Caco-2 (cell line): ENCODE measurements at places on chromosomes 11 and 22.

DNA sequence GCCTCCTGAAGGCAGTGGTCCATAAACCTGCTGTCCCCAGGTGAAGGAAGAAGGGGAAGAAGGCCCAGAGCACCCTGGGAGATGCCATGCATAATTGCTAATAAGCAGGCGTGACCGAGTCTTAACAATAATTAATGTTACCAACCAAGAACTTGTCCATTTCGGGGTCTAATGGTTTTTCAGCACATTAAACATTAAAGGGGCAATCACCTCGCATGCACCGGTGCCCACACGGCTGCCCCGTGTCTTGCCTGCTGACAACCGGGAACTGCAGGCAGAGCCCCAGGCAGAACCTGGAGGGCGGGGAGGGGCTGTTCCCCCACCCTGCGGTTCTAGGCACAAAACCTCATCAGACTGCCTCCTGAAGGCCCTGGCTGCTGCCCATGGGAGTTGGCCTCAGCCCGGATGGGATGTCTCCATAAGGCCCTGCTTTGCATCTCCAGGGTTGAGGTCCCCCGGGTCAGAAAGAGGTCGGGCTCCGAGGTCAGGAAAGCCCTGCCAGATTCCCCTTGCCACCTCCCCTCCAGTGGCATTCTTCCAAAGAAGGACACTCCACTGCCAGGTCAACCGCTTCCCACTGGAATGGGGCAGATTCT is 169.0 kb downstream of the BUD13 start:
- DNase-seq: no peak

GRCh38 chr11:95736355-95736754 is 53.2 kb downstream of the FAM76B start:
- DNase-seq: no peak

DNA sequence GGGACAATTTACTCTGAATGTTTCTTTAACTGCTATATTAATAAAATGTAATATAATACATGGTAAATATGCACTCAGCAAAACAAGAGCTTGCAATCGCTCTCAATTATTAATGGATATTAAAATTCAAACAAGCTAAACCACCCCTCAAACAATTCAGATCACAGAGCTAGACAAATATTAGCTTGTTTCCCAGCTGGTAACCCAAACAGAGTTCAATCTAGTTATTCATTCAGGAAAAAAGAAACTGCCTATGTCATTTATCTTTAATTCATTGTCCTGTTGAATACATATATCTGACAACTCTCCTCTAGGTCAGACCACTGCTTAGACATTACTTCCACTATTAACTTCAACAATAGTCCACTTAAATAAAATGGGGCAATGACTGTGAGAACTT is 78.7 kb downstream of the SERGEF start:
- DNase-seq: no peak

DNA sequence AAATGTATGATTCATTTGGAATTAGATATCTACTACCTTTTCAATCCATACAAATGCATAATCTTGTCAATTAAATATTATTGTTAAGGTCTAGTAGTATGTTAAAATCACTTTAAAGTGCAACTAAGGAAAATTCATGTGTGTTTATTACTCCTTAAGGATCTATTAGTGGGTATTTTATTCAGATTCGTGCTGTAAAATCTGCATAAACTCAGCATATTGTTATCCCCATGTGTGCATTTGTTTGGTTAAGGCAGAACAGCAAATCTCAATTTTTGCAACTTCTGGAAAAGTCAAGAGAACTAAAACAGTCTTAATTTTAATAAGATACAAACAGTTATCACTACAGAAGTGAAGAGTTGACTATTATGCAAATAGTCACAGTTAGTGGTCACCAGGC is 234.5 kb downstream of the SOX6 start:
- DNase-seq: no peak

DNA sequence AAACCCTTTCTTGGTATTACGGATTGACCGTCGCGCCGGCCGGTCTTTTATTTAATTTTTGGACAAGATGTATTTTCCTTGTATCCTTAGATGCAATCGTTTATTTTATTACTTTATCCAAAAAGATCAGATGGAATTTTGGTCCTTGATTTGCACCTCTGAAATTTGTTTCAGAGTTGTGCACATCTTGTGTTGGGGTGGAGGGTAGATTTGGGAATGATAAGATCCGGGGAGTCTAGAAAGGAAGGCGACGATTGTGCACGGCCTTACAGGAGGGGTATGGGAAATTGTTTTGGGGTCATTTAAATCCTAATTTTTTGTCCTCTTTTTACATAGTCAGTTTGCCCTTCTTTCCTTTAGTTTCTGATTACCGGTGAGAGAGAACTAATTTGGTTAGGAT is 1.4 kb downstream of the KDM2A start:
- DNase-seq: no peak

GRCh38 chr11:134905928-134906327 is 493.9 kb upstream of the B3GAT1 start:
- no peak for DNase-seq

DNA sequence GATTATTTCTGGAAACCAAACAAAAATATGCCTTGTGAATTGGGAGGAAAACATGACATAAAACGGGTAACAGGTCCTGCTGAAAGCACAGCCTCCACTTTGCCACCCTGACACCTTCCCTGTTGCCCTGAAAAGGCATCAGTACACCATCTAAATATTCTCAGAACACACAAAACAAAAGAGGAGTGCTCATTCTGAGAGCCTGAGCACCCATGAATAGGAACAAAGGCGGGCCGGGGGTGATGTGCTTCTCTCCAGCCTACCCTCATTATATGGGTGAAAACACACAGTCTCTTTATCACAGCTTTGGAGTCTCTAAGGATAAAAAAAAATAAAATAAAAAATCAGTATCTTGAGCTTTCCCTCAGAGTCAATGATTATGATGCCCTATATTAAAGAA is 19.7 kb downstream of the SCUBE2 start:
- no peak for DNase-seq

DNA sequence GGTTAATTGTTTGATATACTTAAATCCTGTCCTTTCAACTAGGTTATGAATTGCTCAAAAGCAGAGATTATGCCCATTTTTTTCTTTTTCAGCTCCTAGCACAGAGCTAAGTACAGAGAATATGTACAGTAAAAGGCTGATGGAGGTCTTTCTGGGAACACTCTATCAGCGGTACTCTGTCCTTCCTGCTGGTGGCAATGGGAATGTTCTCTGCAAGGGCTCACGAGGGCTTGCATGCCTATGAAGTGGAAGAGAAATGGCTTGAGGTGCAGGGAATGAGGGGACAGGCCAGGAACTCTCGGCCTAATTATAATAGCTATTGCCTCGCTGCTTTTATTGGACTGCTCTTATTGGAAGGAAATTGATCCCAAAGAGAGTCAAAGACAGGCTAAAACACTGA is 83.7 kb upstream of the RAB1B start:
- no peak for DNase-seq

- no peak for DNase-seq
Measured at GRCh38 chr22:38774496-38775166, 18.8 kb upstream of the SUN2 start.

DNA sequence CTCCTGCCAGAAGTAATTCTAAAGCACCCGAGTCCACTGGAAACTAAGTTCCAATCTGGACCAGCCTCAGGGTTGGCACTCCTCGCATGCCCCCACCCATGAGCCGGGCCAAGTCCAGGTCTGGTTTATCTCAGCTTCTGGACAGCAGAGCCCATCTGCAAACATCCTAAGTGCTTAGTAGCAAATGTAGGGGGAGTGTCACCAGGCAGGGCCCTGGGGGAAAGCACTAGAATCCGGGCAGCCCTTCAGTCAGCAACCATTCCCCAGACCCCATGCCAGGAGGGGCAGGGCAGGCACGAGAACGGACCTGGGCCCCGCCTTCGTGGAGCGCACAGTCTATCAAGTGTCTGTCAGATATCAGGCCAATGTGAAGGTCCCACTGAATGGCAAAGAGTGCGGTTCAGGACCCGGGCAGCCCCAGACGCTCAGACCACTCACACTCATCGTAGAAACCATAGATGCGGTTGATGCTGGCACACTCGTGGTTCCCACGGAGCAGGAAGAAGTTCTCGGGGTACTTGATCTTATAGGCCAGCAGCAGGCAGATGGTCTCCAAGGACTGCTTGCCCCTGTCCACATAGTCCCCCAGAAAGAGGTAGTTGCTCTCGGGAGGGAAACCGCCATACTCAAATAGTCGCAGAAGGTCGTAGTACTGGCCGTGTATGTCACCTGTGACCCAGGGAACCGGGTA is 1.3 kb downstream of the PPP1CA start:
- no peak for DNase-seq

GRCh38 chr22:40348025-40348658 is 1.8 kb downstream of the ADSL start:
- DNase-seq: no peak

DNA sequence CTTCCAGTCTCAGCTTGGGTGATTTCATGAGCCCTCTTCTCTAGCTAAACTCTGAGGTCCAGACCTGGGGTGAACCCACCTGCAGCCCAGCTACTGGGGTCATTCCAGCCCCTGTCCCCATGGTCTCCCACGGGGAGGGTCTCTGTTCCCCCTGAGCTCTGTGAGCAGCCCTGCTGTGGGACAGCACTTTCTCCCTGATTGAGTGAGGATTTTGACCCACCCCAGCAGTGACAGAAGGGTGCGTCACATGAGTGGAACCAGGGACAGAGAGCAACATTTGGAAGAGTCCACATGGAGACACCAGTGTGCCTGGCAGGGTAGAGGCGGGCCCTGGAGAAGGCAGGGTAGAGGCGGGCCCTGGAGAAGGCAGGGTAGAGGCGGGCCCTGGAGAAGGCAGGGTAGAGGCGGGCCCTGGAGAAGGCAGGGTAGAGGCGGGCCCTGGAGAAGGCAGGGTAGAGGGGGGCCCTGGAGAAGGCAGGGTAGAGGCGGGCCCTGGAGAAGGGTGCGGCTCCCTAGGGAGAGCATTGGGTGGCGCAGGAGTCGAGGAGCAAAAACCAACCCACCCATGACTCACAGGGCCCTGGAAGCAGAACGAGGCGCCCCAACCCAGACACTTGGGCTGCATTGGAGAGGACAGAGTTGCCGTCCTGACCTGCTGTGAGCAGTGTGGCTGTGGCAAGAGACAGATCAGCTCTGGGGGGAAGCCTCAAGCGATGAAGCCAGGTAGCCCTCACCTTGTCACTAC is 227.7 kb upstream of the B3GAT1 start:
- peak; percentile 46 for DNase-seq

DNA sequence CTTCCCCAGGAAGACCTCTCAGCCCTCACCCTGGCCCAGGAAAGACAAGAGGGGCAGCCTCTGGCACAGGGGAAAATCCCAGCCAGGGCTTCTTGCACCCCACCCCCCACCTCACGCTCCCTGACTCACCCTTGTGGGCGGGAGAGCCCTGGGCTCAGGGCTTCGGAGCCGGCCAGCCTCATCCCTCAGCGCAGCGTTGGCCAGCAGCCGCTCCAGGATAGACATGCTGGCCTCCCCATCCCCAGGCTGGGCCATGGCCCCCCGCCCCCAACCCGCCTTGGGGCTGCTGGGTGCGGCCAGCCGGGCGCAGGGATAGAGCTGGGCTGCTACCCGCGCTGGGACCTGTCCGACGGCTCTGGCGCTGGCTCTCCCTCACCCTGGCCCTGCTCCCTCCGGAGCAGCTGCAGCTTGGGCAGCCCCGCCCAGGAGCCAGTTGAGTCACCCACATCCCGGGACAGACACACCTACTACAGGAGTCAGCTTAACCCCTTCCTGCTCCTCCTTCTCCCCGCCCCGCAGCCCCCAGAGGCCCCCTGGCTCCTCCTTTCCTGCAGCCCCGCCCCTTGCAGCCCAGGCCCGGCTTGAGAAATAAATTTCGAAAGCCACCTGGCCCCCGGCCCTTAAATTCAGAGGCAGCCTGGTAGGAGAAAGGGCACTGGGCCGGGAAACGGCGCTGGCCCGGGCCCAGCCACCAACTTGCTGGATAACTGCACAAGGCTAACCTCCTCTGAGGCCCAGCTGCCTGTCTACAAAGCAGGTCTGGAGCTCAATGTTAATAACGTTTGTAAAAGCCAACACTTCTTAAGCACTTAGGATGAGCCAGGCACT is 13.4 kb downstream of the TNKS1BP1 start:
- peak; percentile 96 for DNase-seq

DNA sequence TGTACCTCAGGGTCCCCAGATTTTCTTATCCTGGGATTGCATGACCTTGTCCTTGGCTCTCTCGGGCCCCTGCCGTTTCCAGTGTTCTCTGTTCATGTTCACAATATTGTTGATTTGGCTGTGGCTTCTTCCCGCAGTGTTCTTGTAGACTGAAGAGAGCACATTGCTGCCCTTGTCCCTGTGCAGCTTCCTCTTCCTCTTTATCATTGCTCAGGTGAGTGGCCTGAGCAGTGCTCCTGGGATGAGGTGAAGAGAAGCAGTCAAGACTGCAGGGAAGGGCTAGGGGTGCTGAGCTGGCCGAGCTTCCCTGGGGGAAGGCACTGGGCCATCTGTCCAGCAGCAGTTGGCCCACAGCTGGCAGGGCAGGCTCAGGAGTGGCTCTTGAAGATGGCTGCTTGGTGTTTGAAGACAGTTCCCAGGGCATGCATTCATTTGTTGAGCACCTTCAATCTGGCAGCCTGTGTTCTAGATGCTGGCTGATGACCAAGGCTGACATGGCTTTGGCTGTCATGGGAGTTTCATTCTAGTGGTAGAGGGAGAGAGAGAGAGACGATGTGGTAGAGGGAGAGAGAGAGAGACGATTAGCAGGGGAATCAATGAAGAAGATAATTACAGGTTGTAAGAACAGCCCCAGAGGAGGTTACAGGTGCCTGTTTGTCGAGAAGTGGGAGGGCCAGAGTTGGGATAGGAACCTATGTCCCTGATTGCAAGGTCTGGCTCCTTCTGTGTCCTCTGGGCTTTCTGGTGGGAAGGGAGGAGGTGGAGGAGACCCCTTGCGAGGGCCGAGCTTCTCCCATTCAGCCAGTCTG is 17.4 kb downstream of the BMAL1 start:
- DNase-seq: no peak

GRCh38 chr22:23251445-23252093 is 71.3 kb downstream of the BCR start:
- DNase-seq: no peak

GRCh38 chr11:73961321-73961720 is 10.5 kb downstream of the DNAJB13 start:
- no peak for DNase-seq

DNA sequence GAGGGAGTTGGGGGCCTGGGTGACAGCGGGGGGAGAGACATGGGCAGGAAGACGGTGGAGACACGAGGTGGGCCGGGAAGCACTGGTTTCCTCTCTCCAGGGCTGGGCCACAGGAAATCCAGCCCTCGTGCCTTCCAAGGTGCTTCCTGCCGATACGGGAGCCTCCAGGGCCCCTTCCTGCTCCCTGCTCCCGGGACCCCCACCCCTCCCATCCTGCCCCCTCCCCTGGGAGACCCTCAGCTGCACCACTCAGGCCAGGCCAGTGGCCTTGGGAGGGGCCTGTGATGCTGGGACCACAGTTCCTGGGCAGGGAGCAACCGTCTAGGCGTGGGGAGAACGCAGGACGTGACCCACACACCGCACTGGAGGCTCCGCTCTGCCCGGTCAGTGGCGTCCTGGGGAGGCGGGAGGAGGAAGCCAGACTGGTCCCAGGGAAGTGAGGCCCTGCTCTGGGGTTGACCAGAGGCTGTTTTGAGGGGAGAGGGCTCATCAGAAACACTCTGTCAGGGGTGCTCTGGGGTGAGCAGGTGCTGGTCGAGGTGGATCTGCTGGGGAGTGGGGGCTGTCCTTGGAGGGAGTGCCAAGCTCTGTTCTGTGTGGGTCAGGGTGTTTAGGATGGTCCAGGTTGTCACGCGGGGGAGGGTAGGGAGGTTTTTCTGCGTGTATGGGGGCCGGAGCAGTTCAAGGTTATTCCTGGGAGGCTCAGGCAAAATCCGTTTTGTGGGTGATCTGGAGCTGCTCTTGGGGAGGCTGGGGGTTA is at the start of gene SHANK3:
Gene SHANK3 (plus strand): TSS at position 353 of the 760 bp plus-strand sequence.
- DNase-seq: no peak
